Retinal pigment epithelial cell (primary cell): ENCODE measurements at places on chromosomes 1 and 21.

GRCh38 chr1:35278886-35279554 lies 10.5 kb downstream of the ZMYM4 start:
- no peak for DNase-seq

- no peak for DNase-seq
These were observed 35.8 kb downstream of the WNT4 start for GRCh38 chr1:22107126-22107525.

- DNase-seq = no peak
These were observed 30.0 kb downstream of the WNT3A start for GRCh38 chr1:228036701-228037231.

- DNase-seq = no peak
These were observed 4.8 kb downstream of the STUM start for GRCh38 chr1:226553266-226553923.

DNA sequence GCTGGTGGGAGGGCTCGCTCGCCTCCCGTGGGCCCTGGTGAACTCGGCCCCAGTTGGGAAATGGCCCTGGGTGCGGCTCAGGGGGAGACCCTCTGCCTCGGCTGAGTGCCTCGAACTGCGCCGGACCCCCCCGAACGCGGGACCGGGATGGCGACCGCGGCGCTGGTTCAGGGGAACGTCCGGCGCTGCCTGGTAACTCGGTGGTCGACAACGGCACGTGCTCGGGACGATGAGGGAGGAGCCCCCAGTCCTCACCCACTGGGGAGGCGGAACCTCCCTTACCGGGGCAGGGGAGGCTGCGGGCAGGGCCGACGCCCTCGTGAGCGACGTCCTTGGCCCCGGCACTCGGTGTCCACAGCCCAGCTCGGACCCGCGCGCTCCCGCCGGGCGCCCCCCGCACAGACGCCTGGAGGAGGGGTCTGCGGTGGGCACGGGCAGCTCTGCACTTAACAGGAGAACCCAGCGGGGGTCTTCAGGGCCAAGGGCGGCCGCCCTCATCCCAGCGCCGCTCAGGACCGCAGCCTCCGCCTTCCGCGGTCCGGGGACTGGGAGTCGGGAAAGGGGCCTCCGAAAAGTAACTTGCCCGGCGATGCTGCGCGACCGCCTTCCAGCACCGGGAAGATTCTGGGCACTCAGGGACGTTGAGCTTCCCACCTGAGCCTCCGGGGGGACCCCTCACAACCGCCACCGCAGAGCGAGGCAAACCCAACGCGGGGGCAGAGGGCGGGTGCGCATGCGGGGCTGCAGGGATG lies 1.7 kb downstream of the HES4 start:
- DNase-seq = no peak

- no peak for DNase-seq
These were observed 95.9 kb downstream of the PHTF1 start for GRCh38 chr1:113663165-113663951.

GRCh38 chr1:198604975-198605374 lies 33.9 kb upstream of the PTPRC start:
- DNase-seq = no peak

GRCh38 chr1:247119600-247120407 lies 15.6 kb upstream of the ZNF669 start:
- no peak for DNase-seq

DNA sequence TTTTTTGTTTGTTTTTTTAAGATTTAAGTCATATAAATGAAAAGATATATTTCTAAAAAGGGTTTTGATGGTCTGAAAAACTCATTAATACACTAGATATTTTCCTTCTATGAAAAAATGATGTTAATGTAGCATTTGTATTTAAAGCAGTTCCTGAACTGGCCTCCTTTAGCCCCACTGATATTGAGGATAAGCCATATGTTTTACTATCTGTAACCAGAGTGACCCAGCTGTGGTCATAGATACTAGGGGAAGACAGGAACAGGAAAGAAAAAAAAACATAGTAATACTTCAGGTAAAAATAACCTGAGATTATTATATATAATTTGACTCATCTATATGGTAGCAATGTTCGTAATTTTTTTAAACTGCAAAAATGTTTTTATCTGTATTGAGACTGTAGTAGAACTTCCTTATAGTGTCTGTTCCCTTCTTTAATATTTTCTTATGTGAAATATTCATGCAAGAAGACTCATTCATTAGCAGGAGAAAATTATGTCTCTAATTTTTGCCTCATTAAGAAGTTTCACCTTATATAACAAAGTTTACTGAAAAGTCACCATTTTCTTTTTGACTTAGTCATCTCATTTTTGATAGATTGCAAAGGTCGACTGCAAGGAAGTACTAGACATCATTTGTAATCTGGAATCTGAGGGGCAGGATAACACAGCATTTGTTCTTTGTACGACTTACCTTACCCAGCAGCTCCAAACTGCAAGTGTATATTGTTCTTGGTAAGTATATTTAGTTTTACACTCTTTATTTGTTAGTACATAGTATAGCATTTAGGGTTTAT lies 25.6 kb upstream of the TMCO2 start:
- no peak for DNase-seq

DNA sequence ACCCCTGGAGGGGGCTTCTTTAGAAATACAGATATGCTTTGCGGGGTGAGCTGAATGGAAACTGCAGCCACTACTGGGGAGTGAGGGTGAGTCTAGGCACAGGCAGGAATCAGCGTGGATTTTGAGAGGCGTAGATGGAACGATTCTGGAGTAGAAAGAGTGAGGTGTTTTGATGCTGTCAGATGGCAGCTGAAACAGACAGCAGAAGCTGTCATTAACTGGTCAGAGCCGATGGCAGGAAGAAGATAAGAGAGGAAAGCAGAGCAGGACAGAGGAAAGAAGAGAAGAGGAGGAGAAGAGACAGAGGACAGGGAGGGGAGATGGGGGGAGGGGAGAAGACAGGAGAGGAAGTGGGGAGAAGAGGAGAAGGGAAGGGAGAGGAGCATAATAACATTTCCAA lies 138.5 kb downstream of the LRIG2 start:
- no peak for DNase-seq

GRCh38 chr1:86739648-86740509 lies 35.5 kb downstream of the SH3GLB1 start:
- no peak for DNase-seq

DNA sequence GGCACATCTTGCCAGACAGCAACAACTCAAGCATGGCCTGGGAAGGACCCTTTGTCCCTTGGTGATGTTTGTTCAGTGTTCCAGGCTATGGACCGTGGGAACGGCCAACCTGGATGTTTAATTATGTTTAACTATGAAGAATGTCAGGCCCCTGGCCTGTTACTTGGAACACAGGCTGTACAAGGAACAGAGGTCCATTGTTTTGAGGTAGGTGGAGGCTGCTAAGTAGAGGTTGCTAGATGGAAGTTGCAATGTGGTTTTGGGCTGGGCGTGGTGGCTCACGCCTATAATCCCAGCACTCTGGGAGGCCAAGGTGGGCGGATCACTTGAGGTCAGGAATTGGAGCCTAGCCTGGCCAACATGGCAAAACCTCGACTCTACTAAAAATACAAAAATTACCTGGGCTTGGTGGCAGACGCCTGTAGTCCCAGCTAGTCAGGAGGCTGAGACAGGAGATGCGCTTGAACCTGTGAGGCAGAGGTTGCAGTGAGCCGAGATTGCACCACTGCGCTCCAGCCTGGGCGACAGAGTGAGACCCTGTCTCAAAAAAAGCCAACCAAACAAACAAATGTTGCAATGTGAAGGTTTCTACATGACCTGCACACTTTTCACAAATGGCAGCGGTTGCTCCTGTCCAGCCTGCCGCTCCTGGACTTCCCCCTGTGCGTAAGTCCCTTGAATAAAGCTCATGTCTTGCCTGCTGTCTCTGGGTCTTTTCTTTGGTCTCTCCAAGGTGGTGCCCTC lies 2.5 kb upstream of the LEFTY1 start:
- DNase-seq = no peak

GRCh38 chr1:235855811-235856429 lies 10.8 kb downstream of the LYST start:
- DNase-seq = no peak

DNA sequence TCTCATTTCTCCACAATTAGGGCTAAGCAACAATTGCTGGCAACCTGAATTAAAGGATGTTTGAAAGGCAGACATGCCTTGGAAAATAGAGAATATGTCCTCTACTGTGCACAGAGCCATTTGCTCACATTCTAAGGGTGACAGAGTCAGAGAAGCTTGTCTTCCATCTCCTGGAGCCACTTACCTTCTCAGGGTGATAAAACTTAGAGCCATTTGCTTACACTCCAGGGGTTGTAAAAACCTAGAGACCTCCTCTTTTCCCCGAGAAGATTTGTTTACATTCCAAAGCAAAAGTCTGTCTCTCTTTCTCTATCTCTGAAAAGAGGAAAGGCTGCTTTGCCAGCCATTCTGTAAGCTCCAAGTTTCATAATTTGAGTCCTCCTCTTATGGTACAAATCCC lies 61.3 kb downstream of the LBR start:
- no peak for DNase-seq

GRCh38 chr21:27633631-27634030 lies 666.7 kb upstream of the ADAMTS5 start:
- no peak for DNase-seq

DNA sequence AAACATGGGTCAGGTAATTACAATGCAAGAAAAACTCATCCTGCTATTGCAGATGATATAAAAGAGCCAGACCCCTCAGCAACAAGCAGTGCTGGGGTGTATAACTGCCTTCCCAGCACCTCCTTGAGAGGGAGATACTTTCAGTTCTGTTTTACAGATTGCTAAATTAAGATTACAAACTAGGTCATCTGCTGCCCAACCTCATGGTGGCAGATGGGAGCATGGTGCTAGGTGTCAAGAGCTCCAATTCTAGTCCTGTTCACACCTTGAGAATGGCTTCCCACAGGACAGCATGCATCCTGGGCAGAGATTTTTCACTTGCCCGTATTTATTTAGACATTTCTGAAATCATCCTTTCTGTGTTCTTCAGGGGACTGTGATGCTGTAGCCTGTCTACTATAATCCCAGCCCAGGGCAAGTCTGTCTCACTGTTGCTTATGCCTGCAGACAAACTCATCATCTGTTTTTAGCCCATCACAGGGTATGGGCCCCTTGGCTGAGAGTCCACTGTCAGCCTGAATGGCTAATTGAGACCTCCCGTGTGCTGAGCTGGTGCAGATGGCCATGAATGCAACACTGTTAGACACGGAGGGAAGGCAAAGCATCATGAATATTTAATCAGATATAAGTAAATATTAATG lies 40.2 kb upstream of the PBX1 start:
- no peak for DNase-seq

DNA sequence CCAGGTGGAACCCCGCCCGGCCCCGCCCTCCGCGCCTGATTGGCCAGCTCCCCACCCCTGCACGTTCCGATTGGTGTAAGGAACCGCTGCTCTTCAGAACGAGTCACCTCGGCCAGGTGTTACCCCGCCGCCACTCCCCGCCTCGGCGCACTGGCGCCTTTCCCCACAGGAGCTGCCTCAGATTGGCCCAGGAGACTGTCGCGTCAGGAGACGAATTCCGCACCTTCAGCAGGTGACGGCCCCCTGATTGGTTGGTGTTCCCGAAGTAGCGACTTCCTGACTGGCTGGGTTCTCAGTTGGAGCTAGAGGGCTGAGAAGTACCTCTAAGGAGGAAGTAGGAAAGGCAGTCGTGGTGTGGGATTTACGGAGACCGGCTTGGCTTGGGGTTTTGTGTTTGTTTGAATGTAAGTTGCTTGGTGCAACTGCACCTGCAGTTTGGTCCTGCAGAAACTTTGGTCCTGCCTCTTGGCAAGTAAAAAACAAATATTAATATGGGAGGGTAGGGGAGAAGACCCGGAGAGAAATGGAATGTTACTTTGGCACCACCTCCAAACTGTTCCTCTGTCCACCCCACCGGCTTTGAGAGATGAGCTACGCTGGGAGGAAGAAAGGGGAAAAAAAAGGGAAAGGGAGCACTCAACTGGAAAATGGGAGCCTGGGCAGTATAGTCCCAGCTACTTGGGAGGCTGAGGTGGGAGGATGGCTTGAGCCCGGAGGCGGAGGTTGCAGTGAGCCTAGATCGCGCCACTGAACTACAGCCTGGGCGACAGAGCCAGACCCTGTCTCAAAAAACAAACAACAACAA lies 415 bp upstream of the F11R start:
- peak; percentile 62 for DNase-seq

DNA sequence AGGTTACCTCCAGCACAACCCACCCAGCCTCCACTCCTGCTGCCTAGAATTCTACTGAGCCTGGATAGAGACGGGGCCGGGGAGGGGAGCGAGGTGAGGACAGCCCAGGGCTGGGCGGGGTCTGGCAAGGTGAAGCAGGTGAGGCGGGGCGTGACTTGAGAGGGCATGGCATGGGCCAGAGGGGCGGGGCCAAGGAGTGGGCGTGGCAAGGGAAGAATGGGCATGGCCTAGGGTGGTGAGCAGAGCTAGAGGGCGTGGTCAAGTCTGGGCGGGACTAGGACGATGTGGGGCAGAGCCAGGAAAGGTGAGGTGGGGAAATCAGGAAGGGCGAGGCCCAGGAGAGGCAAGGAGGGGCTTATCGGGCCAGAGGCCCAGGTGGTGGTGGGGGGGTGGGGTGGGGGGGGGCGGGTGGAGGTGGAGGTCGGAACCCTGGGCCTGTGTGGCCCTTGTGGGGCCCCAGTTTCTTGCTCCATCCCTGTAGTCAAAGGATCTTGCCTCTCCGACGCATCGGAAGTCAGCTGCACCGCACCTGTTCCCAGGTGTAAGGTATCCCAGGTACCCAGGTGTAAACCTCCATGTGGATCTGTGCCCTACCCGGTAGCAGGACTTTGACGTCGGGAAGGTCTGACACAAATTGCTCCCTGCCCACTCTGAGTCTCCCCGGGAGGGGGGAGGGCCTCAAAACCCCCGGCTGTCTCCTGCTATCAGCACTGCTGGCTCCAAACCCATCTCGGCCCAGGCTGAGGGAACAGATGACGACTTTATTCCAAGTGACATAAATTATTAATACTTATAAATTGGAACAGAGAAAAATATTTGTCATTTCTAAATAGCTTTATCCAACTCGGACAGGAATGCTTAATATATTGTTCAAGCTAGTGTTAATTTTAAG lies 32.9 kb upstream of the UTS2 start:
- no peak for DNase-seq

GRCh38 chr1:3323021-3323795 lies 131.3 kb upstream of the ARHGEF16 start:
- no peak for DNase-seq

GRCh38 chr1:209380420-209380819 lies 203.1 kb upstream of the CAMK1G start:
- no peak for DNase-seq

- no peak for DNase-seq
These were observed 31.3 kb downstream of the CNIH3 start for GRCh38 chr1:224647449-224647848.

- no peak for DNase-seq
These were observed 62.1 kb downstream of the OLIG1 start for GRCh38 chr21:33132054-33132453.
